NCI-H460 (cell line): ENCODE measurements at places on chromosomes 3 and 15.

- DNase-seq, result no peak
Measured at GRCh38 chr15:90531147-90531546, 1.4 kb downstream of the CRTC3 start.

GRCh38 chr3:79032686-79033318 lies 735.0 kb downstream of the ROBO1 start:
- peak; percentile 35 for DNase-seq

DNA sequence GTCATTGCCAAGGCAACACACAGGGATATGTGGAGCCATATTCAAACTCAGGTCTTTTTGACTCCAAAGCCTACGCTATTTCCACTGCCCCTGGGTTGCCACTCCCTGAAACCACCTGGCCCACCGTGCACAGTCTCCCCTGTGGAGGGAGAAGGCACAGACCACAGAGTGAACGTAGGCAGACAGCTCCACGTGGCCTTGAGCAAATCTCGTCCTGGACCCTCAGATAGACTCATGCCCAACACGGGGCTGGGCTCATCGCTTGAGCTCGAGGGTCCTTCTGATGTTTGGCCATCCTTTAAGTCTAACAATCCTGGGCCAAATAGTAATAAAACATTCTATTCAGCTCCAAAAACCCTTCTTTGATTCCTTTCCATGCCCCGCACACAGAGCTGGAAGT lies 72.0 kb downstream of the CPN2 start:
- no peak for DNase-seq

- DNase-seq, result peak; percentile 84
Measured at GRCh38 chr3:192879346-192880031, 38.2 kb downstream of the MB21D2 start.

DNA sequence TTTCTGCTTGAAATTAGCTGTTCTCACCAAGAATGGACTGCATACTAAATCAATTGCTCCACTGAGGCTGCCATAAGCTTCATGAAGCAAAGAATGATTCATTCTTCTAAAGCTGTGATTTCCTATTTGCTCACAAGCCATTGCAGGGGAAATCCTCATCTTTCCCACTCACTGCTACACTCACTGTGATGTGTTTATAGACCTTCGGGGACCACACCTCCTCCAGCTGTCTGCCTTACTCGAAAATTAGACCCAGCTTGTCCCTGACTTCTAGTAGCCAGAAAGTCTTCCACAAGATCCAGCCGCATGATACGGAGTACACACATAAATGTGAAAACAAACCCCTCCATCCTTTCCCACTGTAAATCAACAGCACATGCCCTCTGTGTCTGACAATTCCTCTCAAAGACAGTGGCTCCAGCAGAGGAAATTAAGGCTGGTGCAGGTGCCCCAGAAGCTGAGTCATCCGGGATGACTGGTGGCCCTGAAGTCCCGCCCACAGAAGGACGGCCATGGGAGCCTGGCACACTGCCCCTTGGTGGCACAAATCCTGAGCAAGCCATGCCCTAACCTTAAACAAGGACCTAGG lies 172.0 kb downstream of the STT3B start:
- DNase-seq, result peak; percentile 38

- DNase-seq, result no peak
Measured at GRCh38 chr15:41850482-41851166, 12.0 kb downstream of the PLA2G4B start.
